ENCODE measurements at places on chromosomes 2 and 18.
A peak's percentile ranks its signal among the peaks of the same experiment; 100 is the strongest.

DNA sequence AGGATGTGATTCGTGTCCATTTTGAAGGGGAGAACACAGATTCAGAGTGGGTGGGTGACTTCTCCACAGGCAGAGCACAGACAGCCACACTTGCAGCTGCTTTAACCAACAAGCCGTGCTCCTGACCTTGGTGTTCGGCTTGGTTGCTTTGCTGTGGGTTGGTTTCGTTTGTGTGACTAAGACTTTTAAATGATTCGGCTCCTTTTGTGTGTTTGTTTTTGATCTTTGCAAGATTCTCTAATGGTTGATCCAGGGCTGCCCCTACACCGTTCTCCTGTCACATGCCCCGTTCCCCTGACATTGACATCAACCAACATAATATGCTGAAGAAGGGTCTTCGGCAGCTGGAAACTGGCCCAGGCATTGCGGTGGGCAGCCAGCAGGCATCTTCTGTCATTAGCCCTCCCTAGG lies 95.9 kb upstream of the MBOAT2 start:
- no peak for DNase-seq

GRCh38 chr2:2482851-2483250 lies 151.8 kb upstream of the MYT1L start:
- DNase-seq, result no peak

DNA sequence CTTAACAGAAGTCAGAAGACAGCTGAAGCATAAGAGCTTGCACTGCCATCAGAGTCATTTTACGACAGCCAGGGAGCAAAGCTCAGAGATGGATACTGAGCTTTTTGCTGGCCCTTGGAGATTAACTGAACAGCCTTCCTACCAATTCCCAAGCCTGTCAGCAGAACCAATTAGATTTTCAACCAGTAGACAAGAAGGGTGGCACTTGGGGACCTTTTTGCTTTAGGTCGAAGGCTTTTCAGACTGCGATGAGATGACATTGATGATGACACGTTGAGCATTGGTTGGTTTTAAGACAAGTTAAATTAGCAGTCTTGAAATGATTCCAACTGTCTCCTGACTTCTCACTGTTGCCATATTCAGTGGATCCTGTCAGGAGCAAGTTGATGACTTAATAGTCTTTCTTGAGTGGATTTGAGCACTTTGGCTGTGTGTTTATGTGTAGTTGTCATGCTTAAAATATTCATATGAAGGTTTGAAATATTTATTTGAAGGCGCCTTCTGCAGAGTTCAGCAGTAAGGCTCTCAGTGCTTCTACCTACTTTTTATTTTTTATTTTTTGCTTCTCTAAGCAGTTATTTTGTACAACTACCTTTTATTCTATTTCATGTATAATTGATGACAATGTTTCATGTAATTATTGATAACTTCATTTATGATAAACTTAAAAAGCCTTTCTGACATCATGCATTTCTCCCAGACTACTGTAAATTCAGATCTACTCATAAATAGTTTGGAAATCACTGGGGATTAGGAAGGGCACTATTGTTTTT lies 256.7 kb downstream of the CAMKMT start:
- no peak for DNase-seq

GRCh38 chr2:79621252-79621651 lies 108.4 kb downstream of the CTNNA2 start:
- DNase-seq, result no peak

- no peak for DNase-seq
Measured at GRCh38 chr2:150690870-150691269, 203.4 kb upstream of the RND3 start.

GRCh38 chr18:905307-905947 lies 756 bp downstream of the ADCYAP1 start:
- no peak for DNase-seq

- no peak for DNase-seq
Measured at GRCh38 chr2:28506112-28506910, 10.5 kb downstream of the PLB1 start.

DNA sequence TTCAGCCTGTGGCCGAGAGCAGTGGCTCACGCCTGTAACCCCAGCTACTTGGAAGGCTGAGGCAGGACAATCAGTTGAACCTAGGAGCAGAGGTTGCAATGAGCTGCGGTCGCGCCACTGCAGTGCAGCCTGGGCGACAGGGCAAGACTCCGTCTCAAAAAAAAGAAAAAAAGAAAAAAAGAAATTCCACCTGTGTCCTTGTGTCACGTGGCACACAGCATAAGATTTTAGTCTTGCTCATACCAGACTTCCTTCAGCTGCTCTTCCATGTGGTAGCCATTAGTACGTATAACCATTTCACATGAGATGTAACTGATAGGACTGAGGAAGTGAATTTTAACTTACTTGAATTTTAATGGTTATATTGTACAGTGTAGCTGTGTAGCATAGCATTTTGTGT lies 4.0 kb downstream of the NOP58 start:
- DNase-seq, result peak; percentile 25

DNA sequence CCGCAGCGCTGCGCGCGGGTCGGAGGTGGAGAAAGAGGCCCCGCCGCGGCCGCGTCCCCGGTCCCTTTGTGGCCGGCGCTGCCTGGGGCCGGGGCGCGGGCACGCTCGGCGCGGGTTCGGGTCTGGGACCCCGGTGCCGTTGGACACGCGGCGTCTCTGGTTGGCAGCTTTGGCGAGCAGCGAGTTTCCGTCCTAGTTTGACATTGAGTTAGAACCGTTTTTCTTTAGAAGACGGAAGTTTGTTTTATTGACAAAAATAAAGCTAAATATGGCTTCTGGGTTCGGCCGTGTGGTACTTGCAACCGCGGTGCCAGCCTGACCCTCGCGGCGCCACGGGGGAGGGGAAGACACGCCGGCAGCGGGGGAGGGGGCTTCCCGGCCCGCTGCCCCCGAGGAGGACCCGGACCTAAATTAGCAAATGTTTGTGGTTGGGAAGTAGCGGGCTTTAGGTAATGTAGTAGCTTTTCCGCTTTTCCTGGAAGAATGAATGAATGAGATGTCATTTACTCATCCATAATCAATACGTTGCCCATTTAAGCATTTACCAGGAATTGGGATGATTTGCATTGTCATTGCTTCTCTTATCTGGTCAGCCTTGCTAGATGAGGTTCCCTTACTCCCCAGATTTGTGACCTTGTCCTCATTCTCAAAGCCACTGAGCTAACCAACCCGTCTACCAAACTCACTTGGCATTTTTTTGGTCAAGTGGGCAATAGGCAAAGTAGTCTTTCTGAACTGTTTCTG lies 530 bp downstream of the GALNT1 start:
- peak; percentile 36 for DNase-seq

GRCh38 chr2:114661971-114662939 lies 219.8 kb downstream of the DPP10 start:
- peak; percentile 26 for DNase-seq

DNA sequence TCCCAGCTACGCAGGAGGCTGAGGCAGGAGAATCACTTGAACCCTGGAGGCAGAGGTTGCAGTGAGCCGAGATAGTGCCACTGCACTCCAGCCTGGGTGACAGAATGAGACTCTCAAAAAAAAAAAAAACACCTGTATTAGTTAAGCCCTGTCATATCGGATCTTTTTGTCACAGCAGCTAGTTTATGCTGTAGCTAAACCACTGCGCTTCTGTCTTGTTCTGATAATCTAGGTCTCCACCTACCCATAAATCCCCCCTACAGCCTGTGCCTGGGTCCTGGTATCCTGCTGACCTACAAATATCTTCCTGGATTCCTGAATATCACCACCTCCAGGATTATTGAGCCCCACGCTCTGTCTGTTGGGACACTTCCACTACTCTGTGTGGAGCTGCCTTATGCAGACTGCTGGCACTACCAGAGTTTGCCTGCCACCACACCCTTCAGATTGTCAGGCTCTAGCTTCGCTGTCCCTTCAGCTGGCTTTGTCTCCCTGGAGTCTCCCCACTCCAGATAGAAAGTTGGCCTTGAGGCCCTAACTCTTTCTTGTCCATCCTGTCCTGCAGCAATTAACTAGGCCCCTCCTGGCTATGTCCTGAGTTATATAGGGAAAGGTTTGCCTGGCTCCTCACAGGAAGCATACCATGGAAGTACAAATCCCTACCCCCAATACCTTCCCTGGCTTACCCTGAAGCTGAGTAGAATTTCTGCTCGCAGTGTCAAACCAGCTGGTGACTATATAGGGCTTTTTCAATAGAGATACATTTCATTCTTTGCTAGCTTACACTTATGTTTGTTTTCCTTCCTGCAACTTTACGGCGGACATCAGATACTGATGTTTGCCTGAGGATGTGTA lies 136.0 kb upstream of the SERTAD2 start:
- no peak for DNase-seq

- peak; percentile 99 for DNase-seq
Measured at GRCh38 chr18:55422456-55423180, 165.4 kb downstream of the TCF4 start.

GRCh38 chr2:48169141-48169592 lies 262.9 kb upstream of the FBXO11 start:
- DNase-seq, result no peak

- no peak for DNase-seq
Measured at GRCh38 chr2:239866350-239866749, 158.8 kb downstream of the NDUFA10 start.

DNA sequence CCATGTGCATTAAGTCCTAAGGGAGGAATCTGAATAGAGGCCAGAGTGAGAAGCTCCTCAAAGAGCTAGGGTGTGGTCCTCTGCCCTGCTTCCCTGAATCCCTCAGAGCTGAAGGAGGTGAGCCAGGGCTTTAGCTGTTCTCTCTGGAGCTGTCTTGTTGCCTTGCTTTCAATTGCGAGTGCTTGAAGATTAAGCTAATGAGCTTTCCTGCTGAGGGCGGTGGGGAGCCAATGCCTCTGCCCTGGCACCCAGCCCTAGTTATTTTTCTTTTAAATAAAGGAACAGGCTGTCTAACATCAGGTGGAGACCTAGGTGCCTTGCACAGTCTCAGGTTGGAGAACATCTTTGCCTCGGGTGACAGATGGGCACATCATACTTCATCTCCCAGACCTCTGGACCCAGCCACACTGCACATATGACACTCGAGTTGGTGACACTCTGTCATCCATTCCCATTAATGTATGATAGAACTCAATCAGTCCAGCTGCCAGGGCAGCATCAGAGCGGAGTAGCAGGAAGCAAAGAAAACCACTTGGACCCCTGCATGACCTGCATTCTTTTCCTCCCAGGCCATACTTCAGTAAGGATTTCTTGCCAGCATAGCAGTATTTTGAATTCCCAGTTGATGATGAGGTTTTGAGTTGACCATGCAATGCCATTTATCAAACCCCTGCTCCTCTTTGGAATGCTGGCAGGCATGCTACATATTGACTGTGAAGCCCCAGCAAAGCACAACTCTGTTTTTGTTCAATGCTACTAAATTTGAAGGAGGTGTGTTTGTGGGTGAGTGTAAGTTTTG lies 292.7 kb downstream of the RNF144A start:
- no peak for DNase-seq

- DNase-seq, result no peak
Measured at GRCh38 chr2:218033590-218034496, 31.0 kb upstream of the TNS1 start.

DNA sequence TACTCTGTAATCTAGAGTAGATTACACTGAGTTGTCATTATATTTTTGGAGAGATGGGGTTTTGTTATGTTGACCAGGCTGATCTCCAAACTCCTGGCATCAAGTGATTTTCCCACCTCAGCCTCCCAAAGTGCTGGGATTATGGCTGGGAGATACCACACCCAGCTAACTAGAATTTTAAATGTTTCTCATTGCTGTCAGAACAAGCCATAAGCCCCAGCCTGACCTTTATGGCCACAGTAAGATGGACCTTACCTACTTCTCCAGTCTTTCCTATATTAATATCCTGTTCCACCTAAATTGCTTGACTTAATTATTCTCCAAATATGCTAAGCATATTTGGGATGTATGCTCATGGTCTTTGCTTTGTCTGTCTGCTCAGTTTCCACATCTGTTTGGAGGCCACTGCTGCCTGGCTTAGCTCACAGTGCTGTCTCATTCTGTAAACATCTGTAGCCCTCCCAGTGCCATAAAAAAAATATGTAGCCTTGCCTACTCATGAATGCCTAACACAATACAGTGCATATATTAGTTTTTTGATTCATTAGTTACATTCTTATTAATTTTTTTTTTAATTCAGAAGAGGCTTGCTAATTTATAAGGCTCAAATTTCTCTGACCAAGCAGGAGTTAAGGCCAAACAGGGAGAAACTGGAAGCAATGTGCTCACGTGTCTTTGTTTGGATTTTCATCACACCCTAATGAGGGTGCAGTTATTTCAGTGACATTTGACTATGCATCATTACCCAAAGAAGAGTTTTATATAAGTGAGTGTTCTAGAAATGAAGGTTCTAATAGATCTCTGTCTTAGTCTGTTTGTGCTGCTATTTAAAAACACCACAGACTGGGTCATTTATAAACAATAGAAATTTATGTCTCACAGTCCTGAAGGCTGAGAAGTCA lies 45.3 kb upstream of the PSME4 start:
- DNase-seq, result peak; percentile 80

DNA sequence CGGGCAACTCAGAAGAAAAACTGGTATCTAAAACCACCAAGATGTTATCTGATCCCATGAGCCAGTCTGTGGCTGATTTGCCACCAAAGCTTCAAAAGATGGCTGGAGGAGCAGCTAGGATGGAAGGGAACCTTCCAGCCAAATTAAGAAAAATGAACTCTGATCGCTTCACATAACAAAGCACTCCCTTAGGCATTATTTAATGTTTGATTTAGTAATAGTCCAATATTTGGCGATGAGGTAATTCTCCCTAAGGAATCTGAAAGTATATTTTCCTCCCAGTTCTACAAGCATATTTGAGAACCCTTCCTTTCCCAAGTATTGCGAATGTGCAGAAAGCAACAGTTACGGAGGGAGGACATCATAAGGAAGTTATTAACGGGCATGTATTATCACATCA lies 156.6 kb downstream of the KCNJ3 start:
- DNase-seq, result peak; percentile 43

- no peak for DNase-seq
Measured at GRCh38 chr2:72138011-72138881, 9.4 kb downstream of the CYP26B1 start.

GRCh38 chr2:190350371-190350770 lies 7.0 kb downstream of the INPP1 start:
- no peak for DNase-seq

DNA sequence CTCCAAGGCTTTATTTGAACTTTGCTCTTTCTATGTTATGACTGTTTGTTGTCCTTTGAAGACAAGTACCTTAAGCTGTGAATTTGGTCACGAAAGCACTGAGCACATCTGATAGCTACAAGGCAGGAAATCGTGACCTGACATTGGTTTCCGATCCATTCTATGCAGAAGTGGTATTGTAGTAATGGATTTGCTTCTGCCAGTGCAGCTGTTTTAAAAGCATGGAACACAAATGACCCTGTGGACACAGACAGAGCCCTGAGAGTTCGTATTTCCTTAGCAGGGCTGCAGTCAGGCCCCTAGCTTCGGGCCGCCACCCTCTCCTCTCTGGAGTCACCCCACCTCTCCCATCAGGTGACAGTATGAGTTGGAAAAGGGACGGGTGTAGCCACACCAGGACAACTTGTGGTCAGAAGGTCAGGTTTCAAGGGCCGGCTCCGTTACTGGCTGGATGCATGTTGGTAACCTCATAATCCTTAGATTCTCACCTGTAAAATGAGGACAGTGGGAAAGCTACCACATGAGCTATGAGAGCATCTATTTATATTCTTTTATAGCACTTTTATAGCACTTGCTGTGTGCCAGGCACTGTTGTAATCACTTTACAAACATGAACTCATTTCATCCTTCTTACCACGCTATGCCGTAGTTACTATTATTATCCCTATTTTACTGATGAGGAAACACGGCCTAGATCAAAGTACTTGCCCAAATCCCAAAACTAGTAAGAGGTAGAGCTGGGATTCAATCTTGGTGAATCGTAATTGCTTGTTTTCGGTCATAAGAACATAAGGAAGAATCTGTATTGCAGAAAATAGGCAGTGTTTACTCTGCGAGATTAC lies 70.2 kb downstream of the SPATS2L start:
- peak; percentile 50 for DNase-seq
